ENCODE measurements at places on chromosomes 11 and 22.

DNA sequence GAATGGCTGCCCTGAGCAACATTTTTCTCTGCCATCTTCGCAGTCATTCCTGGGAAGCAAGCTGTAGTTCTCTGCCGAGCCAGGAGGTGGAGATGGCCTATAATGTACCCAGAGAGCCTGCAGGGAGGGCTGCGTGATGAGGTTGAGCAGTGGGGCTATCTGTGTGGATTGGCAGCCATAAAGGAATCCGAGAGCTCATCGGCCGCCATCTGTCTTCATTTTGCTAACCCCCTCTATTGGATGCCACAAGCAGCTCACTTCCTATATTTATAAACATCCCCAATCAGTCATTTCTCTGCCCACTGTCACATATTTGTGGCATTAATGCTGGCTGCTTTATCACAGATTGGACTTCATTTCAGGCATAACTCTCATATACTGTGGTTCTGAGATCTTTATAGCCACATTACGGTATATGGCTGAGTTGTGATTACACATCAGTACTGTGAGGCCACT lies 209.5 kb downstream of the NTM start:
- DNase-seq: no peak

- DNase-seq: no peak
These were observed 1430.7 kb downstream of the BRD1 start for GRCh38 chr22:48396785-48397530.

- no peak for DNase-seq
These were observed 96.9 kb upstream of the LARGE1 start for GRCh38 chr22:34017205-34017604.

DNA sequence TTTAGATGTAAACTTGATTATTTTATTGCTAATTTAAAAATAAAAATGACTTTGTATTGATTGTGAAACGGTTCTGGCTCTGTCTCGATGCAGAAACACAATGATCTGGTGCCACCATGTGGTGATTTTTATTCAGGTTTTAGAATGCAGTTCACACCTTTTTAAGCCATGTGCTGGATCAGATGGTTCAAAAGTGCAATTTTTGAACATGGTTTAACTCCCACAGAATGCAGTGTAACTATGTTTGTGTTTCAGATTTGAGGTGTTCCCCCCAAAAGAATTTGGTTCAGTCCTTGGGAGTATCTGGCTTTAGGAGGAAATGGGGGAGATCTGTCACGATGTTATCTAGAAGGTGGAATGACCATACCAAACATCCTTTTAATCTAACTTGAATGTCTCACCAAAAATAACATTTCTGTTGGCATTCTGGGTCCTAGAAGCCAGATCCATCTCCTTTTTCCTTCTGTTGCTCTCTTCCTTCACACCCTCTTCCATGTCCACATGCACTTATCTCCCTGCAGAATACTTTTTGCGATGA lies 7.9 kb downstream of the MRPL16 start:
- no peak for DNase-seq

Measured in hypothalamus (tissue), 51 donors.